Stimulated activated CD4-positive, alpha-beta T cell treated with anti-CD3 and anti-CD28 coated beads, Interleukin-4, amount 100 ng/mL, for 48 hours (primary cell): ENCODE measurements at places on chromosomes 3 and 15.

GRCh38 chr3:36444909-36445308, 64.6 kb downstream of the STAC start:
- no peak for DNase-seq

DNA sequence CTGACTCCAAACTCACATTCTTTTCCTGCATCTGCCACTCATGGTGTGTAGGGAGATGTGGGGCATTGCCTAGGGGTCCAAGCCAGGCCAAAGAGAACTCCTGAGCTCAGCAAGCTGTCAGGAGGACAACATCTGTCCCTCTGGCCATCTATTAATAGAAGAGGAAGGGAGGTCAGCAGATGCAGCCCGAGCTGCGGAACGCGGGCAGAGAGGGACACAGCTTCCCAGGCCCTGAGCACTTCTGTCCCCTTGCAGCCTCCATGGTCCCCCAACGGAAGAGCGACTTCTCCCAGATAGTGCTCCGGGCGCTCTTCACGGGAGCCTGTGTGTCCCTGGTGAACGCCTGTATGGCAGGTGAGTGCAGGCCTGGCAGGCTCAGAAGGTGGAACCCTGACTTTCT, 37.3 kb upstream of the PDE8A start:
- no peak for DNase-seq

GRCh38 chr3:36149447-36149865, 230.8 kb upstream of the STAC start:
- DNase-seq: no peak

DNA sequence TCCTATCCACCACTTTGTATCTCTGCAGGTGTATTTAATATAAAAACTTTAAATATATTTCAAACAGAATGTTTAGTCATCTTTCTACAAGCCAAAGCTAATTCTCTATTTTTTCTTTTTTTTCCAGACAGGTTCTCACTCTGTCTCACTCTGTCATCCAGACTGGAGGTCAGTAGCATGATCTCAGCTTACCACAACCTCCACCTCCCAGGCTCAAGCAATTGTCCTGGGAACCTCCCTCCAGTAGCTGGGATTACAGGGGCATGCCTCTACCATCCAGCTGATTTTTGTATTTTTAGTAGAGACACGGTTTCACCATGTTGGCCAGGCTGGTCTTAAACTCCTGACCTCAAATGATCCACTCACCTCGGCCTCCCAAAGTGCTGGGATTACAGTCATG, 202.6 kb downstream of the VGLL3 start:
- DNase-seq: no peak

GRCh38 chr15:78565951-78566774, 843 bp downstream of the CHRNA5 start:
- DNase-seq: no peak
